NCI-H774 (cell line): ENCODE measurements at places on chromosomes 6 and 20.
A peak's percentile ranks its signal among the peaks of the same experiment; 100 is the strongest.

DNA sequence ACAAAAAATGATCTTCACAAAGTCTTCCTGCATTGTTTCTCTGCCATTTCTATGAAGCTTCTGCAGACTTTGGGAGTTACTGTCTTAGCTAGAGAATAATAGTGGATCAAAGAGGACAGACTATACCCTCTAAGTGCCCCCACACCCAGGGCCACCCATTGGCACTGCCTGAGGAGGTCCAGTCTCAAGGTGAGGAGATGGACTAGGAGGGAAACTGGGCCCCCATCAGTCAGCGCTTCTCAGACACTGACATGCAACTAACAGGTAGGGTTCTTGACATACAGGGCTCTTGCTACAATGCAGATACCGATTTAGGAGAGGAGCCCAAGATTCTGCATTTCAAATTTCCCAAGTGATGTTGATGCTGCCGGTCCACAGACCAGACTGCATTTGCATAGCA, 24.3 kb downstream of the PCNA start:
- DNase-seq: no peak

- peak; percentile 88 for DNase-seq
Measured at GRCh38 chr6:106339334-106340029, 13.9 kb upstream of the ATG5 start.

- no peak for DNase-seq
Measured at GRCh38 chr6:13284646-13285045, 43.7 kb downstream of the TBC1D7 start.

GRCh38 chr6:11815231-11815630, 36.6 kb upstream of the ADTRP start:
- no peak for DNase-seq

DNA sequence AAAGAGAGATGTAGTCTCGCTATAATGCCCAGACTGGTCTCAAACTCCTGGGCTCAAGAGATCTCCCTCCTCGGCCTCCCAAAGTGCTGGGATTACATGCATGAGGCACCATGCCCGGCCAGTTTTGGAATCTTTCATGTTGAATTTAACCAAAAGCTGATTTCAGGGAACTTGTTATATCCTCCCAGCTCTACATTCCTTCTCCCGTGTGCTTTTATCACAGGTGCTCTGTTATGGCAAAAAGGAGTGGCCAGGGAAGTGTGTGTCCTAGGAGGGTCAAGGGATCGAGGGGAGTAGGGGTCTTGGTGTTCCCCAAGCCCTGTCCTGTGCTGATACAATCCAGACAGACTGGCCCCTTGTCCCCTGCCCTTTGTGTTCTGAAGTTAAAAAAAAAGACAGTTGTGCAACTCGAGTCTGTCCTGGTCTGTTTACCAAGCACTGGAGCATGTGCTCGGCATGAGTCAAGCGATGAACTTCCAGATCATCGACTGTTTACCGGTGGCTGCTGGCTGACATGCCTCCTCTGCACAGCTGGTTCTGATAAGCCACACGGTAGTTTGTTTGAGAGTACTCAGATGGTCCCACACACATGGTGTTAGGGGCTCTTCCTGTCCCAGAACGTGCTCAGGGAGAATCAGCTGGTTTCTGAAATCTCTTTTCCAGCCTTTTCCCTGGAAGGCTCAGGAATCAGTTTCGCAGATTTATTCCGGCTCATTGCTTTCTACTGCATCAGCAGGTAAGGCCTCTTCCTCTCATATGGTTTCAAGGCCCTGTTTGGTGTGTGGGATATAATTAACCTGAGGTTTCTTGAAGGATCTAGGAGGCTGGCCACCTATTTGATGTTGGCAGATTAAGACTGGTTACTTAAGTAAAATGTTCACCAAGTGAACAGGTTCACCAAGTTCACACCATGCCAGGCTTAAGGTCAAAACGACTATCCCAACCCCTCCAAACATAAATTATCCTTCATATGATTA, 52.6 kb upstream of the NAA20 start:
- no peak for DNase-seq

GRCh38 chr6:133951881-133952814, 876 bp upstream of the TBPL1 start:
- DNase-seq: peak; percentile 27

DNA sequence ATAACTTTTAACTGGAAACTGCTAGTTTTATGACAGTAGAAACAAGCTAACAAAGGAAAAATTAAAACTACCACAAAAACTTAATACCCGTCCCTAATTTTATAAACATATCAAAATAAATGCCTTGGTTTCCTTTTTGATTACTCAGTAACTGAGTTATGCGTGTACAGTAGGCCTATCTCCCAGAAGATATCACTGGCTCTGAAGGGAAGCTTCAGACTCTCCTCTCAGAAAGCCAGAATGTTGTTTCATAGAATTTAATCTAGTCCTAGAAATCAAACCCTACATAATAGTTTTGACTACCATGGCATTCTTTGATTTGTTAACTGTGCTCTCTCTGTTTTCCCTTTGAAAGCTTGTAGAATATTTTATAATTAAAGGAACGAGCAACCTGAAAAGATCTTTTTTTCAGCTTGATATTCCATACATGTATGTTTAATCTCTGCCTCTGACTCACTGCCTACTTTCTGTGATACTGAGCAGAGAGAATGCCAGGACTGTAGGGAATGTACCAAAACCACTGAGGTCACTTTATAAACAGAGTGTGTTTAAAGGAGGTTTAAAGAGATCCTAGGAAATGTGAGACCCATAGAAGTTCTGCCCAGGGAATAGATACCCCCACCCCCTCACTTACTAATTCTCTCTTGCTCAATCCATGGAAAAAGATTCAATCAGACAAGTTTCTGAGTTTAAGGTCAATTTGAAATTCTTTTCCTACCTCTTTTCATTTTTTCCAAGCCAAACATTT, 311.5 kb downstream of the HDGFL1 start:
- no peak for DNase-seq

GRCh38 chr20:64057628-64058498, 5.1 kb upstream of the TCEA2 start:
- DNase-seq: no peak

DNA sequence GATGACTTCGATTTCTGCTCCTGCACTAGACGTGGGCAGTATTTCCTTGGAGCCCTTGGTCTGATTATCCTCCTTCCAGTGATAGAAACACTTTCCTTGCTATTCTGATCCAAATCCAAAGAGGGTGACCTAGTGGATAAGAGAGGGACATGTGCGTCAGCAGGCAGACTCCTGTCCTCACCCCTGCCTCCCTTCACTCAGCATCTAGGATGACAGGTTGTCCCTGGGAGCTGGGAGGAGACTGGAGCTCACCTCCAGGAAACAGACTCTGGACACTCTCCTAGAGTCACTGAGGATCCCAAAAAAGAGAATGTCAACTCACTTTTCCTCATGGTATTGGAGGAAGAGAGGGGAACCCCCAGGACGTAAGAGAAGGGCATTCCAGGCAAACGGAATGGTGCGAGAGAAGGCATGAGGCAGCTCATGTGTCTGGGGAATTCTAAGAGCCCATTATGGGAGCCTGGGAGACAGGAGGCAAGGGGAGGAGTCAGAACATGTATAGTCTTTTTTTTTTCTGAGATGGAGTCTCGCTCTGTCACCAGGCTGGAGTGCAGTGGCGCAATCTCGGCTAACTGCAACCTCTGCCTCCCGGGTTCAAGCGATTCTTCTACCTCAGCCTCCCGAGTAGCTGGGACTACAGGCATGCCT, 2.2 kb downstream of the C20orf173 start:
- DNase-seq: no peak
